ENCODE measurements at places on chromosomes 4 and X.

GRCh38 chr4:114108869-114109268 lies 129.4 kb upstream of the ARSJ start:
- DNase-seq: no peak

- DNase-seq: no peak
Observed at GRCh38 chrX:48504261-48504660, 4.5 kb upstream of the PORCN start.

GRCh38 chr4:186758929-186759682 lies 35.5 kb upstream of the FAT1 start:
- DNase-seq: no peak

- DNase-seq: no peak
Observed at GRCh38 chrX:37378404-37378803, 29.2 kb downstream of the PRRG1 start.

- no peak for DNase-seq
Observed at GRCh38 chr4:53618321-53618720, 27.0 kb upstream of the LNX1 start.

GRCh38 chrX:49932791-49933190 lies 10.4 kb downstream of the CLCN5 start:
- no peak for DNase-seq

DNA sequence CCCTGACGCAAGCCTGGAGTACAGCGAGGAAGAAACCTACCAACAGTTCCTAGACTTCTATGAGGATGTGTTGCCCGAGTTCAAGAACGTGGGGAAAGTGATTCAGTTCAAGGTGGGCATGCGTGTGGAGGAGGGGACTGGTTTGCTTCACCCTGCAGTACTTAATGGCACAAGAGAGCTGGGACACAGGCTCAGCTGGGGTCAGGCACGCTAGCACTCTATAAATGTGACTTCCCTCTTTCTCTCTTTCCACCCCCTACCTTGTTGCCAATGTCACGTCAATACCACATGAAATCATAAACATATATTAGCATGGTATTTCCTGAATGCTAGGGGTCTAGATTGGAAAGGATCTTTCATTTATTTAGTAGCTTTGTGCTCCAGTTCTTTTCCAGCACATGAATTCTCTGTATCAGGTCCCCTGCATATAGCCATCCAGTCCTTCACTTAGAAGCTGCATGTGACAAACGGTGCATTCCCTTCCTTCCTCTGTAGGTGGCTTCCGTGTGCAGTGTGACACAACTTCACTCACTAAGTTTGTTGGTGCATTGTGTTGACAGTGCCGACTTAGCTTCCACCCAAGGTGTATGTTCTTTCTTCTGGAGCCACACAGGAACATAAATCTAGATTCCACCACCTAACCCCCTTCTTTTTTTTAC lies 25.6 kb downstream of the ZRSR2 start:
- DNase-seq: no peak

DNA sequence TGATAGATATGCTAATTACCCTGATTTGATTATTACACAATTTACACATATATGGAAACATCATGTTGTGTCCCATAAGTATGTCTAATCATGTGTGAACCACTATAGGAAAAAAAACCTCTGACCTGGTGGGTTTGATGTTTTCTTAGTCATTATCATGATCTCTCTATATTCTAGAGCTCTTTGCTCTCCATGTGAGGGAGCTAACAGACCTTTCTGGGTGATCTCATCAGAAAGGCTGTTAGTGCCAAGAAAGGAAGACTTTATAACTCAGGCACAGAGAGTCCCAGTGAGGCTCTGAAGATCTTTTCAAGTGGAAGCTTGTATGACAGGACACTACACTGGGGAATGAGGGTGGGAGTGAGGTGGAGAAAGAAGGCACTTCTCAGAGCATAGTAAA lies 527.7 kb upstream of the MAGEB2 start:
- DNase-seq: no peak

GRCh38 chr4:126647756-126648397 lies 984.9 kb upstream of the INTU start:
- no peak for DNase-seq

- peak; percentile 7 for DNase-seq
Observed at GRCh38 chrX:110145854-110146253, 142.9 kb downstream of the TMEM164 start.

GRCh38 chr4:68883870-68884269 lies 67.7 kb downstream of the UGT2A3 start:
- no peak for DNase-seq

GRCh38 chrX:86329174-86329573 lies 180.9 kb downstream of the DACH2 start:
- DNase-seq: no peak

GRCh38 chr4:3322059-3322550 lies 29.3 kb downstream of the RGS12 start:
- DNase-seq: no peak

GRCh38 chr4:7632341-7632740 lies 197.6 kb upstream of the PSAPL1 start:
- no peak for DNase-seq

DNA sequence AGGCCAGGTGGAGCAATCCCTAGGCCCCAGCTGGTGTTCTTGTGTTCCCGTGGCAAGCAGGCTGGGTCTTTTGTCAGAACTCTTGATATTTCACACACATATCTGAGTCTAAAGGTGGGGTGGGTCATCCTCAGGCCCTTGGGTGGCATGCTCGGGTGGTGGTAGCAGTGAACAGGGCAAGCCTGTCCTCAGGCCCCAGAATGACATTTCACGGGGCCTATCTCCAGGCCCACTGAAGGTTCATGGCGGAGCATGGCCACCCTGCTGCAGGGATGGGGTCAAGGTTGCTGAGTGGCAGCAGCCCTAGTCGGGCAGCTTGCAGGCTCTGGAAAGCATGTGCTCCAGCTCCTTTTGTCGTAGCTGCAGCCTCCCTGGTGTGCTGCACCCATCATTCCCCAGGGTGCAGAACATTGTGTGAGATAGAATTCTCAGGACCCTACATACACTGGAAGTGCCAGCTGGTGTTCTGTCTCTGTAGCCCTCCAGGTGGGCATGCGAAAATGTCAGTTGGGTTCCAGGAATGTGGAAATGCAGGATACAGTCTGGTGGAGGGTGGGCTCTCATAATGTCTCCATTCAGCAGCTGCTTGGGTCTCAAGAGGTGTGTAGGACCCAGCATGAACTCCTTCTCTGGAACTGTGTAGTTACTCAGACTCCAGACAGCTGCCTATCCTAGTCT lies 1571.8 kb downstream of the STIM2 start:
- no peak for DNase-seq

GRCh38 chr4:68874507-68874906 lies 58.7 kb downstream of the UGT2B10 start:
- no peak for DNase-seq

- DNase-seq: no peak
Observed at GRCh38 chr4:59223292-59223941, 1976.7 kb upstream of the ADGRL3 start.

- DNase-seq: no peak
Observed at GRCh38 chr4:186151499-186151898, 39.9 kb upstream of the CYP4V2 start.

DNA sequence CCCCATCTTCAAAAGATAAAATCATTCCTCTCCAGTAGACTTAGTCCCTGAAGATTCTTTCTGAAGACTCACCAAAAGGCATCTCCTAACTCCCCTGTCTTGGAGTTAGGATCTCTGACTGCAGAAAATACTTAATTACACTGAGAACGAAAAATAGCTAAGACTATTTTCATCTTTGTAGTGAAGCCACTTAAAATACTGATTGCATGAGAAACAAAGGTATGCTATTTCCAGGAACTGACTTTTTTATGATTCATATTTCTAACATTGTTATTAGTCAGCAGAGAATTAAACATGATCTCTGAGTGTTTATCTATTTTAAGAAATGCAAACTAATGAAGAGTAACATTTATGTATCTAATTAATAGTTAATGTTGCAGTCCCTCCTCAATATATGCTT lies 71.8 kb upstream of the NR3C2 start:
- no peak for DNase-seq

DNA sequence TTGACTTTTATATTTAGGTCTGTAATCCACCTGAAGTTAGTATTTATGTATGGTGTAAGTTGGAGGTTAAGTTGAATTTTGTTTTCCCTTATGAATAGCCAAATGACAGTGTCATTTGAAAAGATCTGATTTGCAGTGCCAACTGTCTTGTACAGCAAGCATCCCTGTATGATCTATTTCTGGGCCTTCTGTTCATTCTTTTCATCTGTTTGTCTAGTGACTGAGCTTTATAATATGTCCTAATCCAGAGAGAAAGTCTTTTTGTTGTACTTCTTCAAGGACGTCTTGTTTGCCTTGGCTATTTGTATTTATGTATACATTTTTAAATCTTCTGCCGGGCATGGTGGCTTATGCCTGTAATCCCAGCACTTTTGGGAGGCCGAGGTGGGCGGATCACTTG lies 39.6 kb downstream of the CDKL5 start:
- DNase-seq: no peak

DNA sequence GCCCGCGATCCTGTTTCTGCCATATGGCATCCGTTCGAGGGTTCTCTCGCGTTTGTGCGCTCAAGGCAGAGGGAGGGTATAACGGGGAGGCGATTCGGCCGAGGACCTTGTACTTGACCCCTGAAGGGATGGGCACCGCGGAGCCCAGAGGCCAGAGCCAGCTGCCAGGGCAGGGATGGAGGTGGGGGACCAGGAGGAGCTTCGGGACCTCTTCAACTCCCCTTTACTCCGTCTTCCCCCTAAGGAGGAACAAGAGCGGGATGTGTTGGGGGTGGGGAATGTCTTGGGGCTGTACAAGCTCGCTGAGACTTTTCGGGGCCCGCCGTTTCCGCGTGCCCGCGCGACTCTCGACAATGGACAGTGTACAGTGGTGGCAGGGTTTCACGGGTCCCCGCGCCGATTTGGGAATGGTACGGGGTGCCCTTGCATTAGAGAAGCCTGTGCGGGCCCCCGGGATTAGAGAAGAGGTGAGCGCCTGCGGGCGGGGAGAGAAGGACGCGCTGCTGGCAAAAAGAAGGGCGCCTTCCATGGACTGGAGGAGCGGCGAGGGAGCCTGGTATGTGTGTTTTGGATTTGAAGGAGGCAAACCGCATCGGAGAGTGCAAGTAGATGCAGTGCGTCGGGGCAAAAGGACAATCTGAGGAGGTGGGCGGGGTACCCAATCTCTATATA lies 760 bp downstream of the UGT8 start:
- DNase-seq: no peak

DNA sequence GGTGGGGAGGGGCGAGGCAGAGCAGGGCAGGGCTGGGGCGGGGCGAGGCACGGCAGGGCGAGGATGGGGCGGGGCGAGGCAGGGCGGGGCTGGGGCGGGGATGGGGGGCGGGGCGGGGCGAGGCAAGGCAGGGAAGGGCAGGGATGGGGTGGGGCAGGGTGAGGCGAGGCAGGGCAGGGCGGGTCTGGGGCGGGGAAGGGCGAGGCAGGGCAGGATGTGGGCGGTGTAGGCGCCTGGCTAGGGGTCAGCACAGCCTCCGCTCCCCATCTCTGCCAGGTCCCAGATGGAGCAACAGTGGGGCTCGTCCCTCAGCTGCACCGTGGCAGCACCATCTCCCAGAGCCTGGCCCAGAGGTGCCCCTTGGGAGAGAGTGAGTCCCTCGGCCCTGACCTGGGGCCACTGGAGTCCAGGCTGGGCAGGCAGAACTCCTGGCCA lies 4.2 kb upstream of the SRPK3 start:
- no peak for DNase-seq

GRCh38 chr4:40334591-40335524 lies at the start of gene CHRNA9:
TSS of gene CHRNA9 (plus strand) at chr4:40335333. CDS start at chr4:40335468, 135 bp downstream.
- DNase-seq: no peak

GRCh38 chr4:7384003-7384928 lies 50.5 kb downstream of the PSAPL1 start:
- DNase-seq: no peak

GRCh38 chr4:150591904-150592303 lies 10.0 kb downstream of the MAB21L2 start:
- DNase-seq: no peak
